ENCODE measurements at places on chromosomes 2 and 18.

DNA sequence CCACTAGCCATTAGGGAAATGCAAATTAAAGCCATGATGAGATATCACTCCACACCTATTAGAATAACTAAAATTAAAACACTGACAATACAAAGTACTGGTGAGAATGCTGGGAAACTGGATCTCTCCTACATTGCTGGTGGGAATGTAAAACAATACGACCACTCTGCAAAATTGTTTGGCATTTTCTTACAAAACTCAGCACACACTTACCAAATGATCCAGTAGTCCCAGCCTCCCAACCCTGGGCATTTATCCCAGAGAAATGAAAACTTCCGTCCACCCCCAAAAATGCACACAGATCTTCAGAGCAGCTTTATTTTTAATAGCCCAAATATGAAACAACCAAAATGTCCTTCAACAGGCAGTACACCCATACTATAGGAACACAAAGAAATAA, 8.9 kb upstream of the TMSB10 start:
- DNase-seq = no peak

DNA sequence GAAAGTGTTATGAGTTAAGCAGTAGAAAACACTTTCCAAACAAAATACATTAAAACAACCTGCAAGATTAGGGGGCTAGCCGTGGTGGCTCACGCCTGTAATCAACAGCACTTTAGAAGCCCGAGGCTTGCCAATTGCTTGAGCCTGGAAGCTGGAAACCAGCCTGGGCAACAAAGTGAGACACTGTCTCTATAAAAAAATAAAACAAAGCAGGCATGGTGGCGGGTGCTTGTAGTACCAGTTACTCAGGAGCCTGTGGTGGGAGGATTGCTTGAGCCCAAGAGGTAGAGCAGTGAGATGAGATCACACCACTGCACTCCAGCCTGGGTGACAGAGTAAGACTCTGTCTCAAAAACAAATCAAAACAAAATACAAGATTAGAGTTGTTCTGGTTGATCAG, 208.3 kb downstream of the ERBB4 start:
- peak; percentile 19 for DNase-seq

- DNase-seq = peak; percentile 76
Observed at GRCh38 chr2:128260239-128261138, 58.2 kb downstream of the HS6ST1 start.

- DNase-seq = no peak
Observed at GRCh38 chr18:27887711-27888495, 289.0 kb downstream of the CDH2 start.

- DNase-seq = peak; percentile 14
Observed at GRCh38 chr18:51724790-51725721, 527.6 kb upstream of the MEX3C start.
